ENCODE measurements at places on chromosomes 1 and 21.

DNA sequence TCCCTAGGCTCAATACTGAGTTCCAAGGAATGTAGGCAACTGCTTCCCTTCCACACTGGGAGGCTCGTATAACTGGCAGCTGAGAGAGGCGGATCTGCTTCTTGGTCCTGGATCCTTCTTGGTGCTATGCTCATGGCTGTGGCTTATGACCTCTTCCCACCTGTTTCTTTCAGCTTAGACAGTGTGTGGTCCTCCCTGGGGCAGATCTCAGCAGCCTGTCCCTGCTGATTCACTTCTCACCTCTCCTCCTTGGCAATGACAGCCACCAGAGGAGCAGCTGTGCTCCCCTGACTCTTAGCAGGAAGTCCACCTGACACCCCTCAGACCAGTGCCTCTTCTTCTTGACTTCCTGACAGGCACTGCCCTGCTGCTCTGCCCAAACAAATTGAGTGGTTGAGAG lies 75.1 kb upstream of the PTGFRN start:
- no peak for DNase-seq

- DNase-seq = no peak
Measured at GRCh38 chr1:214446772-214447556, 104.4 kb downstream of the PTPN14 start.

DNA sequence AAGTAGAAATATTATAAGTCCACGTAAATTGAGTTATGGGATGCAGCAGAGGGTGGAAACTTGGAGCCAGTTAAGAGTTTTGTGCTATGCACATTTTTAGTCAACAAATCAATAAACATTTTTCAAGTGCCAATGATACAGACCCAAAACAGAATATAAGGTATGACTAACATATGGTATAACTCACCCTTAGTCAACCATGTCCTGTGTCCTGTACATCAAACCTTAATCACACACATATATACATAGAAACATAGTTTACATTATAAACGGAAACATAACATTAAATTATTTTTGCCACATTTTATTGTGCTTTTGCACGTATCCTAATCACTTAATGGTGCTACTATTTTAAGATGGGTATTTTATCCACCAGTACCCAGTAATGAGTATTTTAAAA lies 136.1 kb upstream of the USH2A start:
- DNase-seq = no peak

DNA sequence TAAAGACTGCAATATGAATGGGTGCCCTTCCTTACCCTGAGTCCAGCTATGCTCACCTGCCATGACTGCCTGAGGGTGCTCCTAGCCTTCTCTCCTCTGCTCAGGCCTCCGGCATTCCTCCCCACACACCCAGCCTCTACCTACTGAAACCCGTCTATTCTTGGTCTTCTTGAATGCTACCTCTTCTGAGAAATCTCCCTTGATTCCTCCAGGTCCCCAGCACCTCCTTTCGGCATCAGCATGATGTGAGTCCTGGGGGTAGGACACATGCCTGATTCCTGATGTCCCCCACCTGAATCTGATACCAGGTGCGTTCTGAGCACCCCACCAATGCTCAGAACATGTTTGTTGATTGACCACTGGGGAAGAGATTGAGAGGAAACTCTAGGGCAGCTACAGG lies 8.6 kb downstream of the LDLRAD1 start:
- DNase-seq = no peak

DNA sequence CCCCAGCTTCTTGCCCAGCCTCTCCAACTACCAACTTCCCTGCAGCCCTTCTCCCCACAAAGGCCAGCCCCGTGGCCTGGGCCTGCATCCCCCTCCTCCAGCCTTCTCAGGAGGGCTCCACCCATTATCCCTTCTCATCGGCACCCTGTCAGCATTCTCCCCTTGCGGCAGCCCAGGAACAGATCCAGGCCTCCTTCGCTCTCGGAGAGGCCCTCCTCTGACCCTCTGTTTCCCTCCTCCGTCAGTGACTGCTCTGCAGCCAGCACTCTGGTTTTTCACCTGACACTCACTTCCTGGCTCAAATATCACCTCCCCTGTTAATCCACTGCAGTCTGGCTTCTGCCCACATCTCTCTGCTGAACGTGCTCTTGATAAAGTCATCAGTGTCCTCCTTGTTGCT lies 17.5 kb downstream of the ADGRB2 start:
- no peak for DNase-seq

DNA sequence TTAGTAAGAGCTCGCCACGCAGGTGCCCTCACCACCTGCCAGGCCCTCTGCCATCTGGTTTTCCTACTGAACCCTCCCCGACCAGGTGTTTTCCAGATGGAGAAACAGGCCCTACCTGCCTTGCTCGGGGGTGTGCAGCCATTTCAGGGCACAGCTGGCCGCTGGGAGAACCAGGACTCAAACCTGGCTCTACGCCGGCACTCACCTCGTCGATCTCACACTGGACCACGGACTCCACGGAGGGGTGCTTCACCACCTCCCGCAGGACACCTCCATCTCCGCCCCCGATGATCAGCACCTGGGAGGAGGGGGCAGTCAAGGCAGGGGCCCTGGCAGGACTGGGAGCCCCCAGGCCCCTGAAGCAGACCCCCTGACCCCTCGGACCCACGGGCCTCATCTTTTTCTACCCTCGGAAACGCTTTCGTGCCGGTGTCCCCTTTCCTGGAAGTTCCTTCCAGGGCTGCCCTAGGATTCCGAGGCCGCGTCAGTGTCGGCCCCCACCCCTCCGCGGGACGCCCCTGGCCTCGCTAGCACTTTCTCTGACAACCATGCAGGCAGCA lies 1.1 kb downstream of the SRM start:
- DNase-seq = no peak

- peak; percentile 29 for DNase-seq
Measured at GRCh38 chr1:245337829-245338484, 183.2 kb downstream of the KIF26B start.

GRCh38 chr1:150065184-150065871 lies 2.2 kb upstream of the VPS45 start:
- peak; percentile 86 for DNase-seq

- no peak for DNase-seq
Measured at GRCh38 chr1:212945463-212946160, 4.7 kb upstream of the VASH2 start.

- no peak for DNase-seq
Measured at GRCh38 chr21:41045534-41046268, 122.3 kb upstream of the BACE2 start.

GRCh38 chr1:185966471-185966870 lies 232.3 kb downstream of the HMCN1 start:
- no peak for DNase-seq

GRCh38 chr1:147086129-147086528 lies 86.1 kb downstream of the PRKAB2 start:
- DNase-seq = no peak

DNA sequence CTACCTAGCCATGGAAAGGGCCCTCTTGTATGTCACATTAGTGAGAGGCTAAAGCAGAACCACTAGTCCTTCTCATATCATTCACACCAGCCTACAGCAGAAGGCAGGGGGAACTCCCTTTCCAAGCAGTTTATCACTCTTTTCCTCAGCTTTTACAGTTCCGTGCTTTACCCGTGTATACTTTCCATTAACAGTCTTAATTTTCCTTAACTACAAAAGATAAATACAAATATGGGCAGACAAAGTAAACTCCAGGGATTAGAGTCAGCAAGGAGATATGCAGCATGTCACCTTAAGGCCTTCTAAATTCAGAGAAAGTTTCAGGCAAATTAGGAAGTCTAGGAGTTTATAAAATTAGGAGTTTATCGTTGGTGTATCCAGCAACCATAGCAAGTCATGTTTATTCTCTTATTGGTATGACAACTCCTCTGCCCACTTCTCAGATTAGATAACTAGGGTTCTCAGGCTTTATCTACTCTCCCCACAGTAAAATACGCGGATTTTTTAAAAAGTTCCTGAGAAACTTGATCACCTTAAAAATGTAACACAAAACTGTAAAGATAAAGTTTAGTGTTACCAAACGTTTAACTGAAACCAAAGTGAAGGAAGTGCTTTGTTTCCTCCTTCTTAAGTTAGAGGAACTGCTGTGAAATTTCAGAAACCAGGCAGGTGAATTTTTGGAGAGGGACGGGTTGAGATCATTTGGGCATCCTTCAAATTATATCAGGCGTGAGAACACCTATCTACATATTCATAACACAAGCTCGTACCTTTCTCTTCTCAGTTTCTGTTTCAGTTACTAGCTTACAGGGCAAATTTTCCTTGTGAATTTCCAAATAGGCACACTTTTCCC lies 42.7 kb upstream of the SLC19A2 start:
- DNase-seq = peak; percentile 16

DNA sequence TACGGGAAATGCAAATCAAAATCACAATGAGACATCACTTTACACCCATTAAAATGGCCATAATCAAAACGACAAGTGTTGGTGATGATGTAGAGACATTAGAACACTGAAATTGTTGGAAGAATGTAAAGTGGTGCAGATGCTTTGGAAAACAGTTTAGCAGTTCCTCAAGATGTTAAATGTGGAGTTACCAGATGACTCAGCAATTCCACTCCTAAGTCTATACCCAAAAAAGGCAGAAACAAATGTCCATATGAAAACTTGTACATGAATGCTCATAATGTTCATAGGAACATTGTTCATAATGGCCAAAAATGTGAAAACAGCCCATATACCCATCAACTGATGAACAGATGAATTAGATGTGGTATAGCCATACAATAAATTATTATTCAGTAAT lies 267.4 kb downstream of the KCNH1 start:
- no peak for DNase-seq

DNA sequence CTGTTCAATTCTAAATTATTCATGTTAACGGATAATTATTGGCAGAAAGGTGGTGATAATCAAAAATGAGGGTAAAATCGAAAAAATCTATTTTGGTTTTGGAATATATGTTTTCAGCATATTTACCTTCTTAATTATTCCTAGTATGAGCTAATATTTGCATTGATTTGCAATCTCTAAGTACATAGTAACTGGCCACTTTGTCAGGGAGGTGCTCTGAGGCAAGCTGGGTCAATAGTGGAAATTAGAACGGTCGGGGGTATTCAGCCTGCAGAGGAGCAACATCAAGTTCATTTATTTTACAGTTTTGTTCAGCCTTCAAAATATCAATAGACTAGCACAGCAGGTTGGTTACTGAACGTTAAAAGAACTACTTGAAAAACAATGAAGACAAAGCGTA lies 1.8 kb downstream of the OTUD7B start:
- no peak for DNase-seq

GRCh38 chr1:22039594-22040285 lies 12.8 kb upstream of the CDC42 start:
- DNase-seq = peak; percentile 48

- DNase-seq = no peak
Measured at GRCh38 chr21:37710546-37711285, 205.5 kb downstream of the KCNJ6 start.

GRCh38 chr1:61370177-61370912 lies 288.0 kb downstream of the NFIA start:
- no peak for DNase-seq

- no peak for DNase-seq
Measured at GRCh38 chr1:86718786-86719185, 14.4 kb downstream of the SH3GLB1 start.

DNA sequence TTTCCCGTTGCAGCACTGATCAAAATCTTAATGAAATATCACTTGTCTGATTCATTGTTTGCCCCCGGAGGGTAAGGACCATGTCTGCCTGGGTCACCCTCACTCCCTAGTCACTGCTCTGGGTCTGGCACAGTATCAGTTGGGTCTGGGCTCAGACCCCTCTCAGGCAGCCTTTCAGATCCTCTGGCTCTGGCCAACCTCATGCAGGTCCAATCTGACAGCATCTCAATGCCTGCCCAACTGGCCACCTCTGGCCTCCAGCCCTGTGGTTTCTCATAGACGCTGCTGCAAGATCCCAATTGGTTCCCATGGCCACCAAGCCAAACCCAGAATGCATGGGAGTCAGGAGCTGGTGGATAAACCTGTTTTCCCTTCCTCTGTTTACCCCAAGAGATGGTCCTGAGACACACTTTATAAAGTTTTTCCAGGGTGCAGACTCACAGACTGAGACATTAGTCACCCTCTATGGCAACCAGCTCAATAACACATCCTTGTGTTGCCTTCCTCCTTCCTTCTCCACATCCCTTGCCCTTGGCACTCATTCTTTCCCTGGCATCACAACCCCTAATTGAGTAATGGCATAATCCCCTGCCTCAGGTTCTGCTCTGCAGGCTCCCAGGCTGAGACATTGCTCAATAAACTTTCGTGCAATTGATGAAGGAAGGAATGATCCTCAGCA lies 199.2 kb downstream of the GRIK3 start:
- DNase-seq = no peak

DNA sequence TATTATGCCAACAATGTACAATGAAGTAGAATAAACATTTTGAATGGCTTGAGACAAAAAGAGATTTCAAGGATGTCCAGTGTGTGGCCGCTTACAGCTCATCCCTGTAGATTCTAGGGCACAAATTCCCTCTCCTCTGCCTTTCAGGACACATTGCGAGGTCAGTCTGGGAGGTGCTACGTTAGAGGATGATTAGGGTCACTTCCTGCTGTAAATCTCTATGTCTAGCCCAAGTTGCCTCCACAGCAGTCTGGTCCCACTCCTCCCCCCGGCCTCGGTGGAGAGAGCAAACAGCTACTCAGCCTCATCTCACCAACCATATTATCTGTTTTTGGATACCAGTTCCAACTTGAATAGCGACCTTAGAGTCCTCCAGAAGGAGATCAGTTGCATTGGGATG lies 17.0 kb downstream of the KCNJ10 start:
- DNase-seq = no peak

DNA sequence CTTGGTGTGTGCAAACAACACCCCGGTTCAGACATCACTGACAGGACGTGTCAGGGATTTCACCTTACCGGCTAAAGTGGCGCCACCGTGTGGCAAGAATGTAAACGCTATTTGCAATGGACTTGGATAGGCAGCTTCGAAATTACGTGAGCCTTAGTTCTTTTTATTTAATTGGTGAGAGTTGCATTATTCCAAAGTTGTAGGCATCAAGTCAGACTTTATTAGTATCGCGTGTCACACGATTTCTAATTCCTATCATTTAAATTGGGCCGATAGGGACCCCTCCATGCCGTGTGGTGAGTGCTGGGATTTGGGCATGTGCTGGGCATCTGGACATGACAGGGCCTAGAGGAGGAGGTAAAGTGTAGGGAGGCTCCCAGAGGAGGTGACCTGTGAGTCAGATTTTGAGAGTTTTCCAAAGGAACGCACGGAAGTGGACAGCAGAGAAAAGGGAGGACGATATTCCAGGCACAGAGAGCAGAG lies 14.5 kb upstream of the CPT2 start:
- peak; percentile 93 for DNase-seq

DNA sequence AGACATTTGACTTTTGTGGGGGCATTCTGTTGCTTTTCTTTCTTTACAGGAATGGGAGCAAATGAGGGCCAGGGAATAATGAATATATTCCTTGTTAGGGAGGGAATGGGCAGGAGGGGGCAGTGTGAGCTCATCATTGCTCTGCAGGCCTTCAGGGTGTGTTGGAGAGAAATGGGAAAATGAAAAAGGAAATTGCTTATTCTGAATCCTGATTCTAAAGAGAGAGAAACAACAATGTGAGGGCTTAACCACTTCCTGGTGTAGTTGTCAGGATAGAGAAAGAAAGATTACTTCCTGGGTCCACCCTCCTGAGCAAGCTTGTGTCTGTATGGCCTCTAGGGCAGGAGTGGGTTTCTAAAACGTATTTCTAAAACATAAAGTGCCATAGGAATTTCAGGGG lies 28.3 kb downstream of the VANGL2 start:
- DNase-seq = peak; percentile 86

GRCh38 chr1:225593414-225593813 lies 59.5 kb downstream of the ENAH start:
- no peak for DNase-seq

GRCh38 chr1:40313329-40313957 lies 3.6 kb downstream of the COL9A2 start:
- DNase-seq = no peak
